ENCODE measurements at places on chromosomes 7 and 10. TPM values are rescaled to one million over a fixed set of nuclear protein-coding genes. Genes with fewer than 3 reads are reported as not detected.
A peak's percentile ranks its signal among the peaks of the same experiment; 100 is the strongest.

Gene FLNC
- 26.9 TPM for total RNA-seq

DNA sequence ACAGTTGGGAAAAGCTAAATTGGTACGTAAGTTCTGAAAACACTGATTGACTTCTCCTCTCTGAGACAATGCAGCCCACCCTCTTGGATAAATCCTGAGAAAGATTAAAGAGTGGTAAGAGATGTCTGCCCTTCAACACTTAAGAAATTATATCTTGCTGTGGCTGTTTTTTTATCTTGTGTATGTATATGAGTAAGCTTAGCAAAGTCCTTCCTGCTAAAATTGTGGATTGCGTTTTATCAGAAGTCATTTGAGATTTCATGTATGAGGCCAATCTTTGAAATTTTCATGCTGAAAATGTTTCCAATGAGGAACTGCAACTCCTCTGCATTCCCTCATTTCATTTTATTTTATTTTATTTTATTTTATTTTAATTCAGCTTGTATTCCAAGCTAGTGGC, 106.2 kb upstream of the INHBA start:
- no peak for DNase-seq

- no peak for DNase-seq
Measured at GRCh38 chr10:16644146-16644545, 122.5 kb upstream of the C1QL3 start.

DNA sequence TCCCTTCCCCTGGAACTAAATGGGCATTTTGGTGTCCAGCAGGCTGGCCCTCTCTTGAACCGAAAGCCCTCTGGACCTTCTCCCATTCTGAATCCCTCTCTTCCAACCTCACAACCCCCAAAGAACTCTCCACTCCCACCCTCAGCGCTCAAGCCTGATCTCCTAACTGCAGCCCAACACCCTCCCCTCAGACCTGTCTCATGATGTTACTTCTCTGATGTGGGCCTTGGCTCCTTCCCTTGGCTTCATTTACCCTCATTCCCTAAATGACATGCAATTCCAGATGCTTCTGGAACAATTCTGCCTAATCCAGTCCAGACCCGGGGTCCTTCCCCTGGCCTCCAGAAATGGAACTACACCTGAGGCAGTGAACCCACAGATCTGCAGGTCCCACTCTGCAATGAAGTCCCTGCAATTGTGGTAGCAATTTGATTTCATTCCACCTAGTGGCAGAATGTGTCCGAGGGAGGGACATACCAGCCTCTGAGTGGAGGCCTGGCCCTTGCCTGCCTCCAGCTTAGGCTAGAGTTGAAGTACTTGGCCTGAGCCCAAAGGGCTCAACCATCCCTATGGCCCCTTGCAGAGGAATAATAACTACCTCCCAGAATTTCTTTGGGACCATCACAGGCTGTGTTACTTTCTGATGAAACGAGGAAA, 4.1 kb upstream of the CEP41 start:
- DNase-seq, result no peak

DNA sequence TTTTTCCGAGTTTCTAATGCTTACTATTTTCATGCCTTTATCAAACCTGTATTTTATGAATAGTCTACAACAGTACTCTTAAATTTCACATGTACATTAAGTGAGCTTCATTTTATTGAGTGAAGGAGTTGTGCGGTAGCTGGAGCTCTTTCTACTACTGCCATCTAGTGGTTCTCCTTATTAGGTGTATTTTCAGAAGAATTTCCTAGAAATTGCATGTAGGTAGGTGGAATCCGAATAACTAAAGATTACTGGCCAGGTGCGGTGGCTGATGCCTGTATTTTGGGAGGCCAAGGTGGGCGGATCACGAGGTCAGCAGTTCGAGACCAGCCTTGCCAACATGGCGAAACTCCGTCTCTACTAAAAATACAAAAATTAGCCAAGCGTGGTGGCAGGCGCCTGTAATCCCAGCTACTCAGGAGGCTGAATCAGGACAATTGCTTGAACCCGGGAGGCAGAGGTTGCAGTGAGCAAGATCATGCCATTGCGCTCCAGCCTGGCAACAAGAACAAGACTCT, 38.3 kb downstream of the LRRC72 start:
- peak; percentile 46 for DNase-seq

All from H7 (cell line).